ENCODE measurements at places on chromosomes 5 and 9.

- H3K4me3 ChIP-seq: no peak overlapping the region
- H3K27ac ChIP-seq: no peak overlapping the region
- H3K27me3 ChIP-seq: no peaks in the 10 kb centered on the region
- no peak for DNase-seq
Observed at GRCh38 chr5:116371935-116372334, 202.7 kb downstream of the SEMA6A start.

- no peak overlapping the region for H3K27ac ChIP-seq
- H3K4me1 ChIP-seq: no peaks in the 10 kb centered on the region
- no peaks in the 10 kb centered on the region for H3K36me3 ChIP-seq
Observed at GRCh38 chr5:160899735-160900134, 47.7 kb upstream of the ATP10B start.

- no peaks in the 10 kb centered on the region for H3K4me1 ChIP-seq
- no peak overlapping the region for H3K4me3 ChIP-seq
- DNase-seq: no peak
- no peak overlapping the region for H3K27ac ChIP-seq
Observed at GRCh38 chr5:131647048-131647769, 12.2 kb upstream of the RAPGEF6 start.

GRCh38 chr5:30804739-30805505 is 388.6 kb upstream of the CDH6 start:
- no peak for DNase-seq
- H3K4me3 ChIP-seq: no peak overlapping the region
- no peaks in the 10 kb centered on the region for H3K4me1 ChIP-seq
- no peak overlapping the region for H3K27ac ChIP-seq
- H3K27me3 ChIP-seq: no peaks in the 10 kb centered on the region

Data from activated CD4-positive, alpha-beta memory T cell treated with anti-CD3 and anti-CD28 coated beads, Interleukin-2, amount 10 ng/mL, durations not matched to agents 7 days and 5 days (primary cell).